ENCODE measurements at places on chromosomes 2 and 18. TPM values are rescaled to one million over a fixed set of nuclear protein-coding genes. Genes with fewer than 3 reads are reported as not detected.

- no peak for DNase-seq
Observed at GRCh38 chr18:4231260-4231659, 223.8 kb downstream of the DLGAP1 start.

DNA sequence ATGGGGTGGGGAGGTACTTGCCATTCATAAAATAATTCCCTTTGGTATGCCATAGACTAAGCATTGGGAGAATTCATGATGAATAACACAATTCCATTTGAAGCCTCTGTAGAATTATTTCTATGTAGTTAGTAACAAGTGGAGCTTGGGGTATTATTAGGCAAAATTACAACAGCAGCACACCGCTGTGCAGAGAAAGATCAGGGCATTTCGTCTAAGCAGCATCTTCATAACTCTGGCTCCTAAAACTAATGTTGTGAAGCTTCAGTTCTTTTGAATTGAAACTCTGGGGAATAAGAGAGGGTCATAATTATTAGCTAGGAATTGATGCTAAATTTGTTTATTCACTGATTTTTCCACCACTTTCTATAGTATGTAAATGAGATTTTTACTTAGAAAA, 630.7 kb downstream of the DCC start:
- DNase-seq = no peak

DNA sequence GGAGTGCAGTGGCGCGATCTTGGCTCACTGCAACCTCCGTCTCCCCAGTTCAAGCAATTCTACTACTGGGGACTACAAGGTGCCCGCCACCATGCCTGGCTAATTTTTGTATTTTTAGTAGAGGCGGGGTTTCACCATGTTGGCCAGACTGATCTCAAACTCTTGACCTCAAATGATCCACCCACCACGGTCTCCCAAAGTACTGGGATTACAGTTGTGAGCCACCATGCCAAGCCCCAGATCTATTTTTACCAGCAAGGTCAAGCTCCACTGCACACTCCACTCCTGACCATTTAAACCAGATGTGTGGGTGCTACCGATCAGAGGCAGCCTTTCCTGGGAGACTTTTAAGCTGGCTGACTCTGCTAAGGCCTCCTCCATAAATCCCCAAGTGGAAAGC, 67.5 kb upstream of the CD226 start:
- DNase-seq = no peak

DNA sequence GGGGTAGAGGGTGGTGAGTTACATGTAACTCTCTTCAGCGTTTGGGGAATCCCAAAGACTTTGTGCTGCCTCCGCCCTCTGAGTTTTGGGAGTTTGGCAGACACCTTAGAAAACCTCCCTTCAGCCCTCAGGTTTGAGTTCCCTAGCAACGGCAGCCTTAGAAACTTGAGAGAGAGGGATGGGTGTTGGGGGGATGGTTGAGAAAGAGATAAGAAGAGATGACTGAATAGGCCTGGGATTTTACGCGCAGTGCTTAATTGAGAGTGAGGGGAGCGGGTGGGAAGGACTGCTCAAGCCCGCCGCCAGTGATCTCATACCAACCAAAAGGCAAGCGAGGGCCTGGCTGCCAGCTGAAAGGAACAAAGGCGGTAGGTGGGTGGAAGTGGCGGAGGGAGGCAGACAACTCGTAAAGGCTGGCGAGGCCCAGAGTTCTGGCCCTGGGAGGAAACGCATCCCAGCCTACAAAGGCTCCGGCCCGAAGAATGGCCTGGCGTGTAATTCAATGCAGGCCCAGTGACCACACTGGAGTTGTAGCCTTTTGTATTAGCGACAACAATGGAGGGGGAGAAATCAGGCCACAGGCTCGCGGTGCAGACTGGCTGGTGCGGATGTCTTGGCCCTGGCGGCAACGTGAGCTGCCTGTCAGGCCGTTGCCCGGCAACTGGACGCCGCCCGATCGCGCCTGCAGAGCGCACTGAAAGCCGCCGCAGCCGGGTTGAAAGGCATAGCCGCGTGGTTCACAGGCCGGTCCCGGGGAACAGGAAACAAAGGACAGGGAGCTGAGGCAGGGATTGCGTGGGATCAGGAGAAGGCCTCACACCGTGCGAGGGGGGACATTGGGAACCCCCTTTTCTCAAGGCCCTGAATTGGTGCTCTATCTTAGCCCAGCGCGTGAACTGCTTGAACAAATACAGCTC, 39.9 kb upstream of the DARS1 start:
- peak; percentile 29 for DNase-seq

- DNase-seq = no peak
Observed at GRCh38 chr2:29072971-29073725, 1.2 kb downstream of the PCARE start.

DNA sequence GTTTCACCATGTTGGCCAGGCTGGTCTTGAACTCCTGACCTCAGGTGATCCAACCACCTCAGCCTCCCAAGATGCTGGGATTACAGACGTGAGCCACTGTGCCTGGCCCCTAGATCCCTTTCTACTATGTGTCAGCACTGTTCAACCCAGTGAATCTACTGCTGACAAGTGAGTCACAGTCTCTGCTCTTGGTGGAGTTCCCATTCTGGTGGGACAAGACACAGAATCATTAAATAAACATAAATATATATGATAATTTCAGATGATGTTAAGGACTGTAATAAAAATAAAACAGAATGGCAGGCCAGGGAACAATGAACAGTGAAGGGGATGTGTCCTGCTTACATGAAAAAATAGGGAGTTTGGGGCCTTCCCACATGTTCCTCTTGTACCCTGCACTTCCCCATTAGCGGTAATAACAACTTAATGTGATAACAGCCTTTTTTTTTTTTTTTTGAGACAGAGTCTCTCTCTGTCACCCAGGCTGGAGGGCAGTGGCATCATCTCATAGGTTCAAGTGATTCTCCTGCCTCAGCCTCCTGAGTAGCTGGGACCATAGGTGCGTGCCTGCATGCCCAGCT, 112.2 kb downstream of the CPO start:
- no peak for DNase-seq

- DNase-seq = no peak
Observed at GRCh38 chr2:235034265-235035118, 82.7 kb downstream of the SH3BP4 start.

DNA sequence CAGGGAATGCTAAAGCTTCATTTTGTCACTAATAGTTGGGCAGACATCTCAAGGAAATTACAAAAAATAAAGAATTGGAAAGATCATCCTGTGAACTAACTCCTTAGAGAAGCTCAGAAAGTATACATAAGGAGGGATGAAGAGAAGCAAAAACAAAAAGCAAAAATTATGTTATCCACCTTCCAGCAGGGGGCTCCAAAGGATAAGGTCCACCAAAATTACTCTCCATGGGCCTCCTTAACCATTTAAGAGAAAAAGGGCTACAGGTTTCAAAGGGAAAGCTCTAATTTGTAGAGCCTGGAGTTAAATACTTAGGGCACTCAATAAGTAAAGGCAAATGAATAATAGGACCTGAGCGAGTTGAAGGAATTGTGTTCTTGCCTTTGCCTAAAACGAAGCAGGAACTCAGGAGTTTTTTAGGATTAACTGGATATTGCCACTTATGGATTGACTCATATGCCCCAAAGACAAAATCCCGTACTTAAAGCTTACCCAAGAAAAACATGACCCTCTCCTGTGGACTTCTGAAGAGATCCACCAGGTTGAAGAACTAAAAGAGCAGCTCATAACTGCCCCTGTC, 1167.9 kb downstream of the DSC3 start:
- peak; percentile 42 for DNase-seq

DNA sequence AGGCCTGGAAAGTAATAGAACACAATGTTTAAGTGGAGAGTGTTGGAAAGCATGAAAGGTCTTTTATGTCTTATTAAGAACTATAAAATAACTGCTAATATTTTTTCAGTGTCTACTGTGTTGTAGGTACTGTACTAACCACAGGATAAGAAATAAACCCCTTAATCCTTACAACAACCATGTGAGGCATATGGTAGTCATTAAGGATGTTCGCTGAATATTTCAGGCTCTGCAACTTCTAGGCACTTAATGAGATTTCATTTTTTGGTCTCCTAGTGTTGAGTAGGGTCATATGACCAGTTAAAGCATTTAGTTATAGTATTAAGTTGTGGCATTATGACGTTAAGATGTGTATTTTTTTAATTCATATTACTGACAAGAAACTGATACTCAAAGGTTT, 346.6 kb upstream of the KCNH7 start:
- DNase-seq = no peak

DNA sequence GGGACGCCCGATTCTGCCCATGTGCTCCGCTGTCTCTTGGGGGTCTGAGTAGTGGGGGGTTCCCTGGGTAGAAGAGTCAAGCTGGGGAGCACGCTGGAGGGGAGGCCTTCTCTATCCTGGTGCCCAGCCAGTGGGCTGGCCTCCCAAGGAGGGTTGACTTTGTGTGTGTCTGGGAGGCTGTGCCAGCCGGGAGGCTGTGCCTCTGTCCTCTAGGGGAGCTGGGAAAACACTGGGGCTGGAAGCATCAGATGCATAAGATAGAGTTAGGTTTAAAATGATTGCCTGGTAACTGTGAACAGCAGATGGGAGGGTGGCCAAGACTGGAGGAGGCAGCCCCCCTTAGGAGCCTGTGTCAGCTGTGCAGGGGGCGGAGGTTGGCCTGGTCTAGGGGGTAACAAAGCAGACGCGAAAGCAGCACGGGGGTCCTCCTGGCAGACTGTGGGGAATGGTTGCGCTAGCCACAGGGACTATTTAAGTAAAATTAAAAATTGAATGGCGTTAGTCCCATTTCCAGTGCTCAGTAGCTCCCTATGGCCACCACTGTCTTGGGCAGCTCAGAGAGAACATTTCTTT, 1.3 kb downstream of the ING5 start:
- DNase-seq = peak; percentile 27

DNA sequence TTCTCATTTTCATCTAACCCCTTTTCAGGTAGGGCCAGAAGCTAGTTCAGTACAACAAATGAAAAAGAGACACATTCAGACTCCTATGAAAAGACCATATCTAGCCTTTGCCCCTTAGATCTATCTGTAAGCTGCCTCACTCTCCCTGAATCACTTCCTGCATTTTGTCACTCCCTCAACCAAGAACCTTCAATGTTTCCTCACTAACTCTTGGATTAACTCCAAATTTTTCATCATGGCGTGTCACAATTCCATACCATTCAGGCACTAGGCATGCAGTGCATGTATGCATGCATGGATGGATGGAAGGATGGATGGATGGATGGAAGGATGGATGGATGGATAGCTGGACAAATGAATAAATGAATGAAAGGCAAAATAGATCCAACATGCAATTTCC, 356.9 kb downstream of the TNS1 start:
- DNase-seq = no peak

- no peak for DNase-seq
Observed at GRCh38 chr18:13311193-13311592, 92.6 kb downstream of the LDLRAD4 start.

DNA sequence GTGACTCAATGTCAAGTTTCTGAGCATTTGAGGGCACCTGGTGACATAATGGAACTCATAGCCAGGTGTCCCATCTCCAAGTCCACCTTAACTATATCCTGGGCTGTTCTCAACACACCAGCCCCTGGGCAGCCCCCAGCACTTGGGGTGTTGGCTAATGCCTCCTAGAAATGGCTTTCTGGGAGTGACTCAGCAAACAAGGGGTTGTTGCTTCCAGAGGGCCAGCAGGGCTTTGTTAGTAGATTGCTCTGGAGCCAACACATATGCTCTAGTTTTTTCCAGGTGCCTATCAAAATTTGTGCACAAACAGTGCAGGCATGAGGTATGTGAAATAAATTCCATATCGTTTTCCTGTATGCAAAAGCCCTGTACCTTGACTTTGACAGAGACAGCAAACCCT, 448.4 kb downstream of the SLC4A3 start:
- DNase-seq = peak; percentile 58

- DNase-seq = no peak
Observed at GRCh38 chr2:219576505-219577388, 4.6 kb downstream of the INHA start.

DNA sequence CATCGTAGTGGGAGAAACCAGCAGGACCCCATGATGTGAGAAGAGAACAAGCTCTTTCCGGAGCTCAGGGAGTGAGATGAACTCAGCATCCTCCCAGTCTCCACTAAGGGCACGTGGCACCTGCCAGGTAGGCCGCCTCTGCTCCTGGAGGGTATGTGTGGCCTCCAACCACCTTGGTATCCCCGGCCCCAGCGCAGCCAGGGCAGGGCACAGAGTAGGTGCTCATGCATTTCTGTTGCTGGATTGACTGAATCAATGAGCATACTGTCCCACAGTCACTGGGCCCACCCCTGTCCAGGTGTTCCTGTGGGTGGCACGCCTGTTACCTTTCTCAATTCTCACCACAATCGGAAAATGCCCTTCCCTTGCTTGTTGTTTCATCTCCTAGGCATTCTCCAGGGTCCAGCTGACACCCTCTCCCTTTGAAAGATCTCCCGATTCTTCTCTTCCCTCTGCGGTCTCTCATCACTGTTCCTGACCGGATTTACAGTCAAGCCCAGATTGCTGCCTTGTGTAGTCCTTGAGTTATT, 138.5 kb upstream of the SMAD2 start:
- DNase-seq = no peak

DNA sequence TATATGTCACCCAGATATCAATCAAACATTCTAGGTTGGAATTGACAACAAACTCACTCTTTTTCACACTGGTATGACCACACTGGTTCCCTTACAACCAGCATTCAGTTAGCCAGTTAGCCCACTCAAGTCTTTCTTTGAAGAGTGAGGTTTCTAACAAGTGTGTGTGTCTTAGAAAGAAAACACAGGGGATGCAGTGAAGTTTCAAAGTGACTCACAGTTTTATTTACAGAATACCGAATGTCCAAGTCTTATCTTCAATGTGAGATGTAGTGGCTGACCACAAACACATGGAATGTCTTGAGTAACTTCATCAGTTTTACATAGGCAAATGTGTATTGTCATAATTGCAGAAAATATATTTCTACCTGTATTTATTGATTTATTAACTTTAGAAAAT, 274.7 kb upstream of the HNMT start:
- no peak for DNase-seq

DNA sequence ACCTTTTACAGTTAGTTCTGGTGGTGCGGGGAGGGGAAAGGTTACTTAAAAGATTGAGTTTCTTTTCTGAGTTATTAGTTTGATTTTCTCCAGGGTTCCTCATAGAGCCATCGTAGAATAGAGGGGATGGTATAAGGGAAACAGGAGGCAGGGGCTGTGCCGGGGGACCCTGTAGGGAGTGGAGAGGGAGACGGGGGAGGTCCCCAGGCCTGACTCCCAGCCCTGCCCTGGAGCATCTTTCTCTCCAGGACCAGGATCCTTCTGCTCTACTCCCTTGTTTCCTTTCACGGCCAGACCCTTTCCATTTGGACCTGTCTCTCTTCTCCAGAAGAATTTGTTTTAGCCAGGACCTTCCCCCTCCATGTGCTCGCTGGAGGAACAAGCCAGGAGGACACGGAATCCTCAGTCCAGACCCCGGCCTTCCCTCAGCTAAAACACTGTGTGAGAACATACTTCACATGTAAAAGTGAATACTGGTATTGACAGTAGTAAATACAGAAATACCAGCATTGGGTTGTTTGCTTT, 35.4 kb downstream of the DGKD start:
- DNase-seq = no peak

Gene MYL1
- not detected for total RNA-seq

Gene CIB4
- not detected for total RNA-seq

Gene ACVR1C
- 0.63 TPM for total RNA-seq

All from fibroblast of the aortic adventitia (primary cell).